ENCODE measurements at places on chromosomes 3 and 15.
A peak's percentile ranks its signal among the peaks of the same experiment; 100 is the strongest.

GRCh38 chr3:15638891-15639262 lies 37.3 kb downstream of the BTD start:
- DNase-seq, result no peak

- no peak for DNase-seq
Observed at GRCh38 chr15:63506537-63507035, 2.2 kb downstream of the USP3 start.

GRCh38 chr15:69149163-69149562 lies 11.3 kb upstream of the GLCE start:
- no peak for DNase-seq

GRCh38 chr15:64883997-64884511 lies 27.6 kb upstream of the ANKDD1A start:
- peak; percentile 37 for DNase-seq

DNA sequence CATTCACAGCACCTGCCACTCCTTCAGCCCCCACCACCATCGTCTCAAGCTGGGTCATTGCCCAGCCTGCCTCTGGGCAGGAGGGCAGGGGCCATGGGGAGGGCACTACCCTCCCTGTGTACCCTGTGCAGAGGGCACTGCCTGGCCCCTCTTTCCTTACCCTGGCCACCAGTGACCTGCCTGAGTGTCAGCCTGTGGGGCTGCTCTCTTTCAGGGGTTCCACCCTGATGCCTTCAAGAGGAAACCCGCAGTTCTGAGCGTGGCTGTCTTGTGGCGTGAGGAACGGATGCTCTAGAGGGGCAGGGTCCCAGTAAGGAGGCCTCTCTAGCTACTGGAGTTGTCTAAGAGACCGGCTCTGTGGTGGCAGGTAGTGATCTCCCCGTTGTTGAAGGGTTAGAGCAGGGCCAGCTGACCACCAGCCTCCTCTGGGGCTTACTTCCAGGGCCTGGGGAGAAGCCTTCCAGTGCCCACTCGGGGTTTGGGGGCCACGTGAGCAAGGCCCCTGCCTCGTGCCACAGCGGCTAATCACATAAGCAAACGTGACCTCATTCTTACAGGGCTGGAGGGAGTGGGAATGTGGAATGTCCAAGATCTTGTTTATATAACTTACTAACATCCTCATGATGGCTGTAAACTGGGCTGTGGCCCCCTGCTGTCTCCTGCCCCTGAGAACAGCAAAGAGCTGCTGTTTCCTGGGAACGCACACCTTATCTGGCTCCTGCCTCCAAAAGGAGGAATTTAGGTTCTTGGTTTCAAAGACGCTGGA lies 31.4 kb upstream of the SEC13 start:
- no peak for DNase-seq

DNA sequence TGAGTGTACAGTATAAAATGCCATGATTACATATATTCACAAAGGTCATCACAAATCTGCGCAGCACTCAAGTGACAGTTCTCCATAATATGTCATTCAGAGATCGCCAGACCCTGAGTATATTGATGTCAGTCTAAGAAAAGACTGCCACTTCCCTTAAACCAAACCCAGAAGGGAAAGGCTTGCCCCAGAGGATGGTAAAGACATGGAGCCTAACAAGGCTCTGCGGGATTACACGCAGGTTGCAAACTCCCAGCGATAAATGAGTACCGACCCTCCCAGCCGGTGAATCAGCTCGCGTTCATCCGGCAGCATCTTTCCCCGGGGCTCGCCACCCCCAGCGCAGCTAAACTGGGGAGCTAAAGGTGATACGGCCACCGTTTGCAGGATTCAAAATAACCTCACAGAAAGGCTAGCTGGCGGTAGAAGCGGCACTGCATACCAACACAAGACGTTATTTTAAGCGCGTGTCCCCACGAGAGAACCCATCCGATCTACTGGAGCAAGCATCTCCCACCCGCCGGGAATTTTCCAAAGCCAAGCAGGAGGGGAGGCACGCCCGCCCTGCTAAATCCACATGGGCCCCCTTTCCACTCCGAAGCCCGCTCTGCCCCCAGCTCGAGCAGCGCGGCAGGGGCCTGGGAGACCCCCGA lies 643 bp downstream of the MYO5A start:
- DNase-seq, result no peak

- DNase-seq, result no peak
Observed at GRCh38 chr3:152771120-152771519, 63.8 kb upstream of the P2RY1 start.

GRCh38 chr3:113245761-113246161 lies 34.4 kb downstream of the BOC start:
- DNase-seq, result no peak

DNA sequence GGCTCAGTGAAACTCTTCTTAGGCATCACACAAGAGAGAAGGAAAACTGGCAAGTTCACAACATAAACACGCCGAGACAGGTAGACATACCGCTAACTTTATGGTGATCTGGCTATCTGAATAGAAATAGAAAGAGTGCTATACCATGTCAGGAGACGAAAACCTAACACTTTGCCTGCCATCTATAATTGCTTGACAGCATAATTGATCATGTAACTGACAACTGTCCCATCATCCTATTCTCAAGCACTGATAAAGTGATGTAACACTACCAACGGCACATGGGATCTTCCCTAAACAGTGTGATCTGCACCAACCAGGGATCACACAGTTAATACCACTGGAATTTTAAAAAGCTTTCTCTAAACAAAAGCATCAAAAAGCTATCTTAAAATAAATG lies 270.9 kb upstream of the NSMCE3 start:
- no peak for DNase-seq

- DNase-seq, result no peak
Observed at GRCh38 chr3:45682311-45682710, 6.9 kb upstream of the SACM1L start.

DNA sequence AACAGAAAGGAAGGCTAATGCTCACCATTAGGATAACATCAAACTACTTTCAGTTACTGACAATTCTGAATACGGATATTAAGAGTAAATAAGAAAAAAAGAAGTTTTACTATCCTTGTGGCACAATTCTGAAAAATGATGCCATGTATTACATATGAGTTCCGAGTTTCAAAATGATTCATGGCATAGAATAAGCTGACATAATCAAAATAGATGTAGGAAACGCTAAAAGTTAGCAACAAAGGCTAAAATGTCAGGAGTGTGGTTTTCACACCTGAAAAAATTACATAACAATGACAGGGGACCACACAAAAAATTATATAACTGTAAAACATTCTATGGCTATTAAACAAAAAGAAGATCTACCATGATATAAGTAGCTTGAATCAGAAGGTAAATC lies 1131.9 kb downstream of the OTOL1 start:
- no peak for DNase-seq

DNA sequence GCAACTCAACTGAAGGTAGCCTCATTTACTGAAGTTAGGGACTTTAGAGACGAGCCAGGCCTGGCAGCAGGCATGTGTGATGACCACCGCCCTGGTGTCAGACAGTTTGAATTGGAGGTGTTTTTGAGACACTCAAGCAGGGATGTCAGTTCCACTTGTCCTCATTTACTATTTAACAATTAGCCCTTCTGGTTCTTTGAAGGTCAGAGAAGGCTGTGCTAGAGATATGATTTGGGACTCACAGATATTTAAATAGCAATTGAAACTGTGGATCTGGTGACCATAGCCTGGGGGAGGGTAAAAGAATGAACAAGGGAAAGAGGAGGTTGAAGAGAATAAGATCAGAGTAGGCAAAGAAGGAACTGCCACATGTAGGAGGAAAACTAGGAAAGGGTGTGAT lies 74.6 kb downstream of the REC114 start:
- DNase-seq, result no peak

GRCh38 chr15:63869371-63870042 lies 35.8 kb upstream of the HERC1 start:
- DNase-seq, result no peak

DNA sequence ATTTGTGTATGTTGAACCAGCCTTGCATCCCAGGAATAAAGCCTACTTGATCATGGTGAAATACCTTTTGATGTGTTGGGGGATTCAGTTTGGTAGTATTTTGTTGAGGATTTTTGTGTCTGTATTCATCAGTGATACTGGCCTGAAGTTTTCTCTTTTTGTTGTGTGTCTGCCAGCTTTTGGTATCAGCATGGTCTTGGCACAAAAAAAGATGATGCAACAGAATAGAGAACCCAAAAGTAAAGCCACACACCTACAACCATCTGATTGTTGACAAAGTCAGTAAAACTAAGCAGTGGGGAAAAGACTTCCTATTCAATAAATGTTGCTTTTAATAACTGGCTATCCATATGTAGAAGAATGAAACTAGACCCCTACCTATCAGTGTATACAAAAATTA lies 77.6 kb downstream of the TCF12 start:
- no peak for DNase-seq

GRCh38 chr3:23202921-23203707 lies at the start of gene UBE2E2:
UBE2E2 (plus strand) TSS chr3:23203327.
- DNase-seq, result peak; percentile 75

GRCh38 chr3:149541091-149541491 lies 66.6 kb downstream of the TM4SF4 start:
- DNase-seq, result no peak

GRCh38 chr3:88480822-88481221 lies 331.1 kb downstream of the C3orf38 start:
- DNase-seq, result no peak

DNA sequence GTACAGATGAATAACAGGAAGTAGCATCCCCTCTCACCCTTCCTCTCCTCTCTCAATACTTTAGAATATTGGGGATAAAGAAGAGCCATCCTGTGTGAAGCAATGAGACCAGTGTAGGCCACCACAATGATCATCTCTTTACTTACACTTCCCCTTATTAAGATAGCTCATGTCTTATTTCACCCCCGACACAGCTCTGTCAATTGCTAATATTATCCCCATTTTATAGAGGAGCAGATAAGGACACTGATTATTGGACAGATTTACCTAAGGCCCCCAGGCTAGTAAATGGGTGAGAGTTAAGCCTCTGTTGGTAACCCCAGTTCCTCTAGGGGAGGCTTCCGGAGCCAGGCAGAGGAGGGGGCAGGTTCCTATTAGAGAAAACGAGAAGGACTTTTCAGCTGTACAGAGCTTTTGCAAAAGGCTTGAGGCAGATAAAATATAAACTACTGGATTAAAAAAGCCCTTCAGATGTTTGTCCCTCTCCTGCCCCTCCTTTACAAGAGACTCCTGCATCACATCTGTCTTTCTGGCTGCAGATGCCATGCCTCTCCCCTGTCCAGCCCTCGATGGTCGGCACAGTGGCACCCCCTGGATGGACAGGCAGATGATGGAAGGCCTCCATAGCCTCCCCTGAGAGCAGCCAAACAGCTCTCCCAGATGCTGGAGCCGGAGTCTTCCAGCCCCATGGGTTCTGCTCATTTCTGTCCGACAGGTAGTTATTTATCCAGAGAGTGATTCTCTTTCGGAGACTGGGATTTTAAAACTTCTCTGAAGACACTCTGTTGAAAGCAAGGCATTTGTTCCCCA lies 49.4 kb upstream of the LCTL start:
- DNase-seq, result no peak

GRCh38 chr3:122676759-122677158 lies 3.9 kb upstream of the PARP14 start:
- no peak for DNase-seq

DNA sequence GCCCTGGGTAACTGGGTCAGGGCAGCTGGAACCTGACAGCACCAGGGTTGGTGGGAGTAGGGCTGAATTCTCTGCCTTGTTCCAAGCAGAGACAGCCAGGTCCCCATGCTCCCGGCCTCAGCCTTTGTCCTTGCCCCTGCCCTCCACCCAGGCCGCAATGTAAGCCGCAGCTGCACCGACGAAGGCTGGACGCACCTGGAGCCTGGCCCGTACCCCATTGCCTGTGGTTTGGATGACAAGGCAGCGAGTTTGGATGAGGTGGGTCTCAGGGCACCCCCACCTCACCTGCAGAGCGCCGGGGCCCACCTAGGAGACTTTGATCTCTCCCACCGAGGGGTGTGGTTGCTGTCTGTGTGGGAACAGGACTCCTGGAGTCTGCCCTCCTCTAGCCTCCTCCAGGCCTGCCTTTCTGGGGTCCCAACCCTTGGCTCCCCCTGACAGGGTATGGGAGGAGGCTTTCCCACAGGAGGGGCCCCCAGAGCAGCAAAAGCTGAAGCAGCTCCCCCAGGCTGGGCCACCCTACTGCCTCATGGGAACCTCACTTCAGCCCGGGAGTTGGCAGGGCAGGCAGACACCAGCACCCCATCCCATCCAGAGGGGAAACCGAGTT lies 23.4 kb downstream of the VIPR1 start:
- DNase-seq, result no peak

GRCh38 chr3:135944831-135945230 lies 20.7 kb upstream of the PPP2R3A start:
- DNase-seq, result no peak

- no peak for DNase-seq
Observed at GRCh38 chr3:168678730-168679129, 583.0 kb upstream of the GOLIM4 start.

DNA sequence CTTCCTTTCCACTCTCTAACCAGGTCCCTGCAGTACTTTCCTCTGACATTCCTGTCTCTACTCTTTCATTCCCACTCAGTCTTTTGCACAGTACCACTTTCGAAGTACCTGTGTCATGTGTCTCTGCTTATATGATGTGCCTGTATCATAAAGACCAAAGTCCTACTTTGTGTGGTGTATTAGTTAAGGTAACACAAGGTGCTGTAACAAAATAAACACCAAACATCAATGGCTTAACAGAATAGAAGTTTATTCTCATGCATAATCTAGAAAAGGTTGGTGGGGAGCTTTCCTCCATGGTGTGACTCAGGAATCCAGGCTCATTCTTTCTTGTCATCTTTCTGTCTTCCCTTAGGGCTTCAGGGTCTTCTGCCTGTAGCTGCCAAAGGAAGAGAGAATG lies 3.3 kb downstream of the TMED3 start:
- no peak for DNase-seq

GRCh38 chr15:38687775-38688495 lies 123.3 kb upstream of the RASGRP1 start:
- no peak for DNase-seq

DNA sequence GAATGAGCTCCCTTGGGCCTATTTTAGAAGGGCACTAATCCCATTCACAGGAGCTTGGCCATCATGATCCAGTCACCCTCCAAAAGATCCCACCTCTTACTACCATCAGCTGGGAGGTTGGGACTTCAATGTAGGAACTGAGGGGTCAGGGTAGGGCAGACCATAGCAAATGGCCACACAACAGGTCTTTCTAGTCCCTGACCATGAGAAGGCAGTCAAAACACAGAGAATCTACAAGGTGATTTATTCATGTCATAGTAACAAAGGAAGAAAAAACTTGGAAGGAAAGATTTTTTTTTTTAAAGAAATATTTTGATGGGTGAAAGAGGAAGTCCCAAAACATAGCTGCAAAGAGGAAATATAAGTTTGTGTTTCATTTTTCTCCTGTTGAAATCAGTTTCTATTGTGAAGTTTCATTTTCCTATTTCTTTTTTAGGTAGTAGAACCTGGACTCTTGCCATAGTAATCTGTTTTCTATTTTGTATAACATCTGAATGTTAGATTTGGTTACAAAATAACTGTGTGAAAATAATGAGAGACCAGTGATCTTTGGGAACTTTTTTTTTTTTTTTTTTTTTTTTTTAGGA lies 23.5 kb upstream of the TNFSF10 start:
- DNase-seq, result no peak

GRCh38 chr3:9280451-9281219 lies 31.2 kb upstream of the SRGAP3 start:
- no peak for DNase-seq

All from GM18507 (cell line).